Kasumi-1 (cell line): ENCODE measurements at places on chromosomes 3 and 15.
A peak's percentile ranks its signal among the peaks of the same experiment; 100 is the strongest.

DNA sequence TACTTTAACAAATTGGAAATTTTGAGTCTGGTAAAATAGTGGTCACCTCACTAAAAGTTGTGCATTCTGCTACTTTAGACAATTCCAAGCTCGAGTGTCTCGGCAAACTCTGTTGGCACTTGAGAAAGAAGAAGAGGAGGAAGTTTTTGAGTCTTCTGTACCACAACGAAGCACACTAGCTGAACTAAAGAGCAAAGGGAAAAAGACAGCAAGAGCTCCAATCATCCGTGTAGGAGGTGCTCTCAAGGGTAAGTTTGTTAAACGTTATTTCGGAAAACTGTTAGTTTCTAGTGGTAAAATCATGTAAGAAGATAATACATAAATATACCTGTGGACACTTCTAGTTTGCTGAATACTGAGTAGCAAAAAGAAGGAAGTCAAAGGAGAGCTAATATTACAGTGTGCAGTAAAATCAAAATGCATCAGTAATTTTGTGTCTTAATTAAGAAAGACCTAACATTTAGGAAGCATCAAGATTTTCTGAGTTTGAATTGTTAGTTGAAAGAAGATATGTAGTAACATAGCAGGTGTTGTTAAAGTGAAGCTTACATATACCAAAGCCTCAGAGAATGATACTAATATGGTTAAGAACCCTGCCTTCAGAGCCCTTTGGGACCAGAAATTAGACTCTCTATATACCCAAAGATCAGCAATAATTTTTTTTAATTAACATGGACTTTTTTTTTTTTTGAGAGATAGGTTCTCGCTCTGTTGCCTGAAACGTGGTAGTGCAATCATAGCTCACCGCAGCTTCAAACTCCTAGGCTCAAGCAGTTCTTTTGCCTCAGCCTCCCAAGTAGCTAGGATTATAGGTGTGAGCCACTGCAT lies 23.0 kb downstream of the BUB1B start:
- DNase-seq = no peak

GRCh38 chr15:68599560-68600071 lies 20.8 kb downstream of the CORO2B start:
- DNase-seq = no peak

DNA sequence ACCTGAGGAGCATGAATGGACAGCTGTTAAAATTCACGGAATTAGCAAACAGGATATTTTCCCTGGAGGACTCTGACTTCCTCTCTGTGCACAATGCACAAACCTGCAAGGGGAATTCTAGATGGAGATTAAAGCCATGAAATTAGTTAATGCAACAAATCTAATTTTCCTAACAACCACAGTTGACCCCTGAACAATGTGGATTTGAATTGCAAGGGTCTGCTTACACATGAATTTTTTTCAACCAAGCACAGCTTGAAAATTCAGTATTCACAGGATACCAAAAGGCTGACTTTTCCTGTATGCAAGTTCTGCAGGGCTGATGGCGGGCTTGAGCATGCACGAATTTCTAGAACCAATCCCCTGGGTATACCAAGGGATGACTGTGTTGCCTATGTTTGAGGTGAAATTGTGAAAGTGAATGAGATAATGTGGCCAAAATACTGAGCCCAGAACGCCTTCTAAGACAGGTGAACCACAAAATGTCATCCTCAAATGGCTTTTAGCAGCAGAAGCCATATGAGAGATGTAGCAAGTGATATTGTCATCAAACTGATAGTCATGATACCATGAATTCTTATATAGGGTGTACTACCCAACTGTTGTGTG lies 52.5 kb downstream of the COL8A1 start:
- no peak for DNase-seq

DNA sequence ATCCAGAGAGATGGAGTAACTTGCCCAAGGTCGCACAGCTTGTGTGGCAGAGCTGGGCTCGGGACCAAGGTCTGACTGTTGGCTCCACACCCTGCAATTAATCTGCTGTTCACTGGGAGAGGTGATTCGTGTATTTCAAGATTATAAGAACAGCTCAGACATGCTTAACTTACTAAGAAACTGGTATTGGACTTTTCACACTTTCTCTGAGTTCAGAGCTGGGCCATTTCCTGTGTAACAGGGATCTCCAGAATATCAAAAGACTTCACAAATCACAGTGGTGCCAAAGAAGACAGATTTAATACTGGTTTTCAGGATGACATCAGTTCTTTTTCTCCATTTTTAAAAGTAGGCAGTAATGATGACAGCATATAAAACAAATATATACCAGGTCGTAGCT lies 156.8 kb upstream of the UBE2E1 start:
- DNase-seq = no peak

GRCh38 chr3:48595075-48595525 lies at the start of gene COL7A1:
TSS of gene COL7A1 (minus strand) at chr3:48595329. CDS start at chr3:48595159, 170 bp downstream.
- DNase-seq = no peak

DNA sequence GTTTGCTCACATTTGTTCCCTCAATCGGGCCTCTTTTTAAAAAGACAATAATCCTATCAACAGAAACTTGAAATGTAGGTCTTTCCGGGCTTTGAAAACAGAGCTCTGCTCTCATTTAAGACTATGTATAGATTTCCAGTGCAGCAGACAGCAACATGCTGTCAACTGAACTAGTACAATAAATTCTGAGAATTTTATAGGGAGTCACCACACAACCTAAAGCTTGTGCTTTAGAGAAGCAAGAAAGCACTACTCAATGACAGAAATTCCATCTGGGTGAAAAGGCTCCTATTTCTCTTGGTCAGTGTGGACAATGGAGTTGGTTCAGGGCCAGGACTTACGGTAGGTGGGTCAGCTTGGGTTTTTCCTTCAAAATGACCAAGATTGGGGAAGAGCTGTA lies 583.5 kb downstream of the ROBO1 start:
- DNase-seq = no peak

DNA sequence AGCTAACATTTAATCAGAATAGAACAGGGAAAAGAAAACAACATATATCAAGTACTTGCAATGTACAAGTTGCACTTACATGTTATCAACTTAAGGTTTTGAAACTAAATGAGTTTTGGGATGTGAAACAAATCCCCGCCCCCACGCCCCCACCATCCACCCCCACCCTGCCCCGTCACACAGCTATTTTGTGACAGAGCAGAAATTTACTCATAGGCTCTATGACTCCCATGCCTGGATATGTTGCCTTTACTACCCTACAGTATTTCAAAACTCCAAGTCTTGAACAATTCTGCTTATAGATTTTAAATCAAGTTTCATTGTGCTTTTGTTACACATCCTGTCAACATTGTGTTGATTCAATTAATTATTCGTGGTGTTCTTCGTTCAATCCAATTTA lies 18.1 kb upstream of the IL1RAP start:
- no peak for DNase-seq

DNA sequence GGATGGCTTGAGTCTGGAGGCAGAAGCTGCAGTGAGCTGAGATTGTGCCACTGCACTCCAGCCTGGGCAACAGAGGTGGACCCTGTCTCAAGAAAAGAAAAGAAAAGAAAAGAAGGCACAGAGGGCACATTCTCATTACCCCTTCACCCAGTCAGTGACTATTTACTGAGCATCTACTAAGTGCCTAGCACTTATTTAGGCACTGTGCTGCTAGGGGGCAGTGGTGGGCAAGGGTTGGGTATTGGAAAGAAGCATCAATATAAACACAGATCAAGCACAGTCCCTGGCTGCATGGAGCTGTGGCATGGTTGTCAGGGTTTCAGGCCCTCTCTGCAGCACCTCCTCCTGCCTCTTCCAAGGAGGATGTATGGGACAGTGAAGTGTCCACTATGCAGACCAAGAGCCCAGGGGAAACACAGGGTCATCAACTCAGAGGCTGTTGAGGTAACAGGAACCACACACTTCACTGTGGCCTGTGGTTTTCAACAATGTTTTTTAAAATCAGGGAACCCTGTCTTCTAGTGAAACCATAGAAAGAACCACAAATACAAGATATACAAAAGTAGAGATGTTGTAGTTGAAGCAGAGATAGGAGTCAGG lies 138.5 kb downstream of the RAB11A start:
- DNase-seq = no peak

DNA sequence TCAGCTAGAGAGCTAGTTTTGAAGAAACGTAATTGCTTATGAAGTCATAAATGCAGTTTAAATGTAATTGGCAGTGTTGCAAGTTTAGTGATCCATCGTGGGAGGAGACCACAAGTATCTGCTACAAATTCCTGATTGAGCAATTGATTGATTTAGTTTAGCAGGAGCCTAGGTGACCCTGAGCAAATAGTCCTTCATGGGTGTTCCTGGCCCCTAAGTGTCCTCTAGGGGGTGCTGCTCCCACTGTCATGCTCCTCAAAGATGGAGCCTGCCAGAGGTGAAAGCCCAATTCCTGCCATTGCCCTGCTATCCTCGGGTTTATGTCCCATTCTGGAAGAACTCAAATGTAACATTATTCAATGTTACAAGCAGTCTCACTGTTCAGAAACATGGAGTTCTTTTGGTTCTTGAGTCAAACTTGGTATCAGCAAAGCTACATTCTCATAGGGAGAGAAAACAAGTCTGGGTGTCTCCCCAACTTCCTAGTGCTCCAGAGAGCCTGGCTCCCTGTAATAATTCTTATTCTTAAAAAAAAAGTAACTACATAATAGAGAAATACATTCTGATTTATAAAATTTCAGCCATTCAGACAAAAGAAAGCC lies 29.8 kb upstream of the SENP5 start:
- DNase-seq = peak; percentile 46

GRCh38 chr3:20141851-20142250 lies 44.2 kb downstream of the SGO1 start:
- DNase-seq = no peak

- no peak for DNase-seq
These were observed 106.2 kb downstream of the TLE3 start for GRCh38 chr15:69991551-69991980.

DNA sequence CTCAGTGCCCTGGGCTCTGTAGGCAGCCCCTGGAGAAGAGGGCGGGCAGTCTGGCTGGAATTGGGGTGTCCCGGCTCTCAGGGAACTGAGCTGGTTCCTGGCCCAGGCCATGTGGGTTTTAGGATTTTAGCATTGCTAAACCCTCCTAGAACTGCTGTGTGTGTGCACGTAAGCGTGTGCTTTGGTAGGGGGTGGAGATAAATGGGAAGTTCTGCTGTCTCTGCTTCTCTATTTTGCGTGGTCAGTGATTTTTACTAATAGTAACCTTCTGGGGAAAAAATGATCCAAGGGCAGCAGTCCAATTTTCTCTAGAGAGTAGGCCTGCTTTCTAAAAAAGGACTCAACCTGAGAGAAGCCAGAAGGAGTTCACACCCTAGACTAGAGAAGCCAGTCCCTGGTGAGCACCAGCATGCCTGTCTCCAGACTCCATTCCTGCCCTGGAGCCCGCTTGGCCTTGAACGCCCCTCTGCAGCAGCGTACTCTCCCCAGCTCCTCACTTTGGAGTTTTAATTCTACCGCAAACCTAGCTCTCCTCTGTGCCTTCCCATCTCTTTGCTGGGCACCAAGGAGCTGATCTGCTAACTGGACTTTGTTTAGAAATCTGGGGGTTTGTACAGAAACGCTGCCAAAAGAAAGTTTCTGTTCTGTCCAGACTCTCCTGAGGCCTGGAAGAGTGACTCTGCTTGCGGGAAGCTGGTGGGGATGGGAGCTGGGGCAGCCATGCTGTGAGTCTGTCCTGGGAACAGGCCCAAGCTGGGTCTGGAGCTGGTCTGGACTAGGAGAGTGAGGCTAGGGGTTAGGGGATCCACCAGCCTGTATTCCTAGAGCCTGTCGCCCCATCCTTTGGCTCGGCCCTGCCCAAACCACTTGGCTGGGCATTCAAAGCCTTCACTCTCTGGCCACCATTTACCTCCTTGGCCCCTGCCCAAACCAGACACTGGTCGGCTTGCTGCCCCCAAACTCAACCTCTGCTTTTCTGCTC lies 19.7 kb downstream of the CORO2B start:
- DNase-seq = no peak

- no peak for DNase-seq
These were observed 145.4 kb downstream of the ALCAM start for GRCh38 chr3:105512061-105512460.

DNA sequence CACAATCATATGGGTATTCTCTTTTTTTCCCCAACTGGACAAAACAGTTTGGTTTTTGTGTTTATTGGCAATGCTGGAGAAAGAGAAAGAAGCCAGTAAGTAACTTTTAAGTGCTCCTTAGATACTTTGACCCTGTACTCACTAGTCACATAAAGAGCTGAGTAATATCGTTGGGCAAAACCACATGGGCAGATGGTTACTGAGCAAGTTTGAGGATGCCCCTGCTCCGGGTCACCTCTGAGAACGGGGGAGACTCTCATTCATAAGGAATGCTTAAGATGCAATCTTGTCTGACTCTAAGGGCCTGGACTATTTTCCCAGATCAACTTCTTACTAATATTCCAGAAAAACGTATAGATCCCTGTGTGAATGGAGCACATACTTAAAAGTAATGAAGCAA lies 106.4 kb upstream of the SLC2A2 start:
- DNase-seq = no peak

GRCh38 chr3:159168788-159169187 lies 366.9 kb downstream of the MFSD1 start:
- DNase-seq = no peak

GRCh38 chr3:194294199-194294894 lies 56.8 kb downstream of the CPN2 start:
- no peak for DNase-seq

DNA sequence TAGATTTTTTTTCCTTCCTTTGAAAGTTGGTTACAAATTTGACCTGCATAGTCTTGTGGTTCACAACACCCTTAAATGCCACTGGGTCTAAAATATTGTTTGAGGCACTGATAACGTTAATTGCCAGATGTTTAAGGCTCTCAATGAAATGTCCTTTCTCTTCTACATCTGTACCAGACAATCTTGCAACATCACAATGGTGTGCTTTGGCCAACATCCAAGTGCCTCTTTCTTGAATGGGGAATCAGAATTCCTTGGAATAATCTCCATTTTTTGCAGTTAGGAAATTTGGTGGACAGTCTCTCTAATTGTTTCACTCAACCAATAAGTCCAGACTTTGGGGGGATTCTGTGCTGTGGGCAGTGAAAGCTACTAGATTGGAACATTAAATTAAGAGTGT lies 26.0 kb upstream of the PEX5L start:
- DNase-seq = no peak

DNA sequence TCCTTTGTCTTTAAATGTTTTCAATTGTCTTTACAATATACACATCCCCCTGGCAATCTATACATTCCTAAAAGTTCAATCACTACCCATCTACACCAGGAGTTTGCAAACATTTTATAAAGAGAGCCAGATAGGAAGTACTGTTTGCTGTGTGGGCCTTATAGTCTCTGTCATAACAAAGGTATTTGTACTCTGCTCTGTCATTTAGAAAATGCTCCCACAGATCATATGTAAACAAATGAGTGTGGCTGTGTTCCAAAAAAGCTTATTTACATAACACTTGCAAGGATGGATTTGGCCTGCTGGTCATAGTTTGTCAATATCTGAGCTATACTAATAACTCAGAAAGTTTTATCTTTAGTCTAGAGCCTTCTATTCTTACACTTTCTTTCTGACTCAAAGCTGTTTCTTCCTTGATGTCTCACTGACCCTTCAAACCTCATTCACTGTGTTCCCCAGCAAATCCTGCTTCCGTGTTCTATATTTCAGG lies 511.9 kb downstream of the GBE1 start:
- no peak for DNase-seq

GRCh38 chr3:32296251-32297204 lies 58.0 kb downstream of the CMTM8 start:
- peak; percentile 66 for DNase-seq
